ENCODE measurements at places on chromosomes 13 and 19. TPM values are rescaled to one million over a fixed set of nuclear protein-coding genes. Genes with fewer than 3 reads are reported as not detected.

ZNF560 gene
- total RNA-seq = 4.2 TPM

- no peak for DNase-seq
Measured at GRCh38 chr19:9348671-9349070, 14.1 kb upstream of the ZNF177 start.

DNA sequence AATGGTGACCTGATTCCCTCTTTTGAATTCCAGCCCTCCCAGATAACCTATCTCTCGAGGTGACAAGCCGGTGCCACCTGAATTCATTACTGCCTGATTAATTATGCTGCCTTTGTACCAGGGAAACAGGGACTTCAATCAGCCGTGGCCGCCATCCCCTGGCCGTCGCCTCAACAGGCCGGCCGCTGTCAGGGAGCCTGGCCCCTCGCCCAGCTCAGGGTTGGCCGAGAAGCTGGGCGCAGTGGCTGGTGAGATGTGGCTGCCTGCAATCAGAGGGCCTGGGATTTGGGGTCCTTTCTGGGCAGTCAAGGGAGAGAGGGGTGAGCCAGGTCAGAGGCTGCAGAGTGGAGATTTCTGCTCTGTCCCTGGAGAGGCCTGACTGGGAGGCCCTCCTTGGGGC lies 91.2 kb downstream of the KCTD15 start:
- no peak for DNase-seq

DNA sequence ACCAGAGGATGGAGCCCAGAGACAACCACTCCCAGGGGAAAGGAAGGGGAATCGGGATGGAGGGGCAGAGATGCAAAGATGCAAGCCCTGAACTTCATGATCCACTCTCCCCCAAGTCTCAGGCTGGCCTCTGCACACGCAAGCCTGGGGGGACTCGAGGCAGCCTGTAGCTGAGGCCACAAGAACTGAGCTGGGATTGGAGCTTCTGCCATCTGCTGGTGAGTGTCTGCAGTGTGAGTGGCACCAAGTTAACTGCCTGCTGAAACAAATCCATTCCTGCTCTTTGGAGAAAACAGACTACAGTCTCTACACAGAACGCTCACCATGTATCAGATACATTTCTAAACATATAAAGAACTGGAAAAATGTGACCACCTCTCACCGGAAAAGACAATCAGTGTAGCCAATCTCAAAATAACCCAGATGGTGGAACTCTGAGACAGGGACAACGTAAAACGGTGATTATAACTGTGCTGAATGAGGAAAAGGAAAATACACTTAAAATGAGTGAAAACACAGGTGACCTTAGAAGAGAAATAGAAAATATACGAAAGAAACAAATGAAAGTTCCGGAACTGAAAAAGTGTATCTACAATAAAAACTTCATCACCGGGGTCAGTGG lies 62.1 kb downstream of the KLF2 start:
- DNase-seq = peak; percentile 54

DNA sequence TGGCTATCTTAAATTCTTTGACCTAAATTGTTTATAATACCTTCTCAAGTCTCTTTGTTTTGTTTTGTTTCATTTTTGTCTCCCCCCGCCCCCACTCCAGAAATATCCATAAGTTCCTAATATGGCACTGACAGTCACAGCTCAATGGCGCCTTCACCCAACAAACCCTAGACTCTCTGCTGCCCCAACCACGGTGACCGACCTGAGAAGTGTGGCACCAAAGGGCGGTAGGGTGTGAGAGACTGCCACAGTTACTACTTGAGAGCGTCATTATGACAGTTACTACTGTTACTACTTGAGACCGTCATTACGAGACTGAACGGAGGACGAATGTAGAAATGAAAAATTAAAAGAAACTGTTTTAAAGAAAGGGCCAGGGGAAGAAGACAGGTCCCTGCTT lies 34.4 kb upstream of the PSPC1 start:
- DNase-seq = no peak

GRCh38 chr13:21081926-21082325 lies 20.5 kb upstream of the LATS2 start:
- no peak for DNase-seq

DNA sequence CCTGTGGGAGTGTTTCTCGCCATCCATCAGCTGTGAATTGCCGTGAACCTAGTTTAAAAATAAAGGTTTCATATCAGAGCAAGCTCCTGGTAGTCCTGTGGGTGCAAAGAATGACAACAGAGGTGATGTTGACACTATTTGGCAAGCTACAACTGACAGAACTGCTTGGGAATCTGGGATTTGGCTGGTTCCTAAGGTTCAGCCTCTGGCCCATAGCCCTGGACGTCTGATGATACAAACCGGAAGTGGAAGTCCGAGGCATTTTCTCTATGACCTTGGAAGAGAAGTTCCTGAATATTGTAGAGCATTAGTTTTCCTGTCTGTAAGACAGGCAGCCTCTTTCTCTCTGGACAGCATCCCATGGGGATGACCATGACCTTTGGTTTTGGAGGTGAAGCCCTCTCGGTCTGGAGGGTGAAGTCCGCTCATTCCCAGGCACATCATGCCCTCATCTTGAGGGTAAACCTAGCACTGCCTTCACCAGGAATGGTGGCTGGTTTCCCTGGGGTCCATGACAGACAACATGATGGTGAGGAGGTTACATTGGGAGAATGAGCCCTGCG lies 29.1 kb downstream of the GATAD2A start:
- DNase-seq = no peak

DNA sequence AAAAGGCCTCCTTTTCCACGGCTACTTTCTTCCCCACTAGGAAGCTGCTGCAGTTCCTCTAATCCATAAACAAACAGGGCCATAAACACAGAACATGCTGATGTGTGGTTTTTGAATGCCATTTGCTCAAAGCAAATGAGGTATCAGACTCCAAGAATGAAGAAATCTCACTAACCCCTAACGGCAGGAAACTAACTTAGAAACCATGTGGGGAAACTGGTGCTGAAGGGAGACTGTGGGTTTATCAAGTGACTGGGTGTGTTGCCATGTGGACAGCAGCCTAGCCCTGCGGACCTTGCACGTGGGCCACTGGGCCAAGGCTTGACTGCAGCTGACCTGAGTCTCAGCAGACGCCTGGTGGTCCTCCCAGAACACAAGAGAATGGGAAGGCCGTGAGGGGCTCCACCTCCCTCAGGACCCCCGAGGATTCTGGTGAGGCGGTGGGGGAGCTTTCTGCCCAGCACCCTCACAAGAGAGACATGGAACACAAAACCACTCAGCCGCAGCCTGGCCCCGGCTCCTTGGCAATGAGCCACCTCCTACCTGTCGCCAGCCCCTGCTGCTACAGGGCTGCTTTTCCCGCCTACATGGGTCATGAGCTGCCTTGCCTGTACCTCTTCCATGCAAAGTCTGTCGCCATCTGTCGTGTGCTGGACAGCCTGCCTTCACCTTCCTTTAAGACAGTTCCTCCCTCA lies 10.6 kb downstream of the SLC15A1 start:
- DNase-seq = no peak
